ENCODE measurements at places on chromosomes 13 and 19.

DNA sequence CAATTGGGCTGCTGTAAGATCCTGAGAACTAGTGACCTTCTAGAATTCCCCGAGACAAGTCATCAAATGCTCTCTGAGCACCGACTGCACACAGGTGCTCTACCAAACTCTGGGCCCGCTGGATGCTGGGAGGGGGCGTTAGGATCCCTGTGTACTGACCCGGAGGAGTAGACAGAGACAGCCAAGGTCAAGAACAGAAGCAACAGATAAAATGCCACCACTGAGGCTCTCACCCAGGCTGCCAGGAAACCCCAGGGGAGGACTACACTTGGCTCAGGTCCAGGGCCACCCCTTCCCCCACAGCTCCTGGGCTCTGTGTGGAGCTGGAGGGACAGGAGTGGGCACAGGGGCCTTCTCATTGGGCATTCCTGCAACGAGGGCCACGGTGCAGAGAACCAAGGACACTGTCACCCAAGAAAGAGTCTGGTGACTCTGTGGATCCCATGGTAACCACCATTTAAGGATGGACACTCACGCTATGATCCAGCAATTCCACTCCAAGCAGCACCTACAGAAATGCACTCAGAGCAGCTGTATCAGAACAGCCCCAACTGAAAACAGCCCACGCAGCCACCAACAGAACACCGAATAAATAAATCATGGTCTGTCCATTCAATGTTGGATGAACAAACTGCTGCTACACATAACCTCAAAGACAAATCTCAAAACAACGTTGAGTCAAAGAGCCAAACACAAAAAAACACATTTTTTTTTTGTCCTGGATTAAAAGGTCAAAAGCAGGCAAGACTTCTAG, 16.8 kb upstream of the SLC35E1 start:
- DNase-seq: no peak

GRCh38 chr19:31432201-31432810, 83.1 kb upstream of the TSHZ3 start:
- DNase-seq: no peak

GRCh38 chr13:113493315-113493951, 2.9 kb upstream of the DCUN1D2 start:
- no peak for DNase-seq

GRCh38 chr13:41503356-41503755, 46.0 kb downstream of the RGCC start:
- no peak for DNase-seq

GRCh38 chr19:10681658-10682057, 19.6 kb upstream of the QTRT1 start:
- no peak for DNase-seq

GRCh38 chr13:21683034-21683733, 12.3 kb downstream of the FGF9 start:
- DNase-seq: no peak

- no peak for DNase-seq
Measured at GRCh38 chr13:64551755-64552154, 2678.4 kb downstream of the PCDH9 start.

DNA sequence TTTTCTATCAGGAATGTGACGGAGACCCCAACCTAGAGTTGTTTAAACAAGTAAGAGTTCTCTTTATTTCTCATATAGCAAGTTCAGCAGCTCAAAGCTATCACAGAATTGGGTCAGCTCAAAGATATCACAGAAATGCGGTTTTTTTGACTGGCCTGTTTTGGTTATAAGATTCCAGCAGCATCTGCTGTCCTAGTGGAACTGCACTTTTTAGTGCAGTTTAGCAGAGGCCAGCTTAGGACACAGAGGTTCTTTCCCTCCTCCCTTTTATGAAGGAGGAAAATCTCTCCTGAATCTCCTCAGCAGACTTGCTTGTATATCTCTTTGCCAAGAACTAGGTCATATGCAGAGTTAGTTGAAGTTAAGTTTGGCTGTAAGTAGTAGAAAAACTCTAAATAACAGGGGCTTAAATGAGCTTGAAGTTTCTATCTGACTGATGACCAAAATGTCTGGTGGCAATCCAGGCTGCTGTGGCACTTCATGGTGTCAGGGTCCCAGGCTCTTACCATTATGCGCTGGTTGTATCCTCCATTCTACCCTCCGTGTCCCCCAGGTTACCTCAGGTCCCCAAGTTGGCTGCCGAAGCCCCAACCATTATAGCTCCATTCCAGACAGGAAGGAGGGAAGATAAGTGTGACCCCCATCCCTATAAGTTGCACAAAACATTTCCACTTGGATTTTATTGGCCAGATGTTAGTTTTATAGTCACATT, 6.6 kb downstream of the PPP2R1A start:
- DNase-seq: no peak

GRCh38 chr13:77207943-77208342, 119.0 kb downstream of the MYCBP2 start:
- DNase-seq: no peak

GRCh38 chr19:55503157-55503501, 14.9 kb downstream of the SSC5D start:
- DNase-seq: no peak

- peak; percentile 39 for DNase-seq
Measured at GRCh38 chr19:45001087-45001739, at the start of gene RELB. TSS of gene RELB (plus strand) at chr19:45001464. CDS start at chr19:45001580, 116 bp downstream.

DNA sequence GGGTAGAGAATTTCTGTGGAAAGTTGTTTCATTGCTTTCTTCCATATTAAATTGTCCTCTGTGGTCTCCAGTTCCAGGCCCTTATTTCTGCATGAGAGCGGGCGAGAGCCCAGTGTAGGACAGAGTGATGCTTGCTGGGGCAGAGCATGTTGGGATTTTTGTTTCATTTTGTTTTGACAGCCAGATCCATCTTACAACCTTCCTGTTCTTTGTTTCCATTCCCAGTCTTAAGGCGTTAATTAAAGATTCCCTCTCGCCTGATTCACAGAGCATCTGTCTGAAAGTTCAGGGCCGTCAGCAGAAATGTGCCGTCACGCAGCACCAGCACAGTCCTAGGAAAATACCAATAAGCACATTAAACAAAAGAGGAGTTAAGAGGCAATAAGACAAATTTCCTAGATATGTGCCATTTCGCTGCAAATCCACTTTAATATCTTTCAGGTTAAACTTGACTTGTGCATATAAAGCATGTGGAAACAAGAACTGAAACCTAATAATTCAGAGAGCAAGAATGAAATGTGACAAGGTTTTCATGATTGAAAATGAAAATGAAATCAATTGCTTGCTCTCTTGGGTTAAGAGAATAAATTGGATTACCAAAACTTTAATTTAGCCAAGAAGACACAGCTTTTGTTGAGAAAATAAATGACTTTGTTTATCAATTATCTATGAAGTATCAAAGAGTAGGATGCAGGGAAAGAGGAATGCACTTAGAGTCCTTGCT, 210.7 kb upstream of the SLC10A2 start:
- DNase-seq: no peak

- no peak for DNase-seq
Measured at GRCh38 chr19:821825-822503, at the start of gene PLPPR3. TSS of gene PLPPR3 (minus strand) at chr19:821955. CDS start at chr19:821559, 396 bp downstream.

DNA sequence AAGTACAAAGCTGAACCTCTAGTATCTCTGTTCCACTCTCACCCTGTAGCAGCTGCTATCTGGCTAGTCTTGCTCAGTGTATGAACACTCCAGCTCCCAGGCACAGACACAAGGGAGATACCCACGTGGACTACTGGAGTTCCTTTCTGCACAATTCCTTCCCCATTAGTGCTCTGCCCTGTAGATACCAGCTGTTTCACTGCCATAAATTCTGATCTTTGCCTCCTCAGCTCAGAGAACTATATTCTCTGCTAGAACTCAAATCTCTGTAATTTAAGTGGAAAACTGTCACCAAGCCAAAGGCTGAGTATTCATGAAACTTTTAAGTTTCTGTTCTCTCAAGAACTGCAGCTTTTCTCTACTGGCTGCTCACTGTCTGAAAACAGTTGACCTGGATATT, 273.7 kb downstream of the DIAPH3 start:
- DNase-seq: no peak

DNA sequence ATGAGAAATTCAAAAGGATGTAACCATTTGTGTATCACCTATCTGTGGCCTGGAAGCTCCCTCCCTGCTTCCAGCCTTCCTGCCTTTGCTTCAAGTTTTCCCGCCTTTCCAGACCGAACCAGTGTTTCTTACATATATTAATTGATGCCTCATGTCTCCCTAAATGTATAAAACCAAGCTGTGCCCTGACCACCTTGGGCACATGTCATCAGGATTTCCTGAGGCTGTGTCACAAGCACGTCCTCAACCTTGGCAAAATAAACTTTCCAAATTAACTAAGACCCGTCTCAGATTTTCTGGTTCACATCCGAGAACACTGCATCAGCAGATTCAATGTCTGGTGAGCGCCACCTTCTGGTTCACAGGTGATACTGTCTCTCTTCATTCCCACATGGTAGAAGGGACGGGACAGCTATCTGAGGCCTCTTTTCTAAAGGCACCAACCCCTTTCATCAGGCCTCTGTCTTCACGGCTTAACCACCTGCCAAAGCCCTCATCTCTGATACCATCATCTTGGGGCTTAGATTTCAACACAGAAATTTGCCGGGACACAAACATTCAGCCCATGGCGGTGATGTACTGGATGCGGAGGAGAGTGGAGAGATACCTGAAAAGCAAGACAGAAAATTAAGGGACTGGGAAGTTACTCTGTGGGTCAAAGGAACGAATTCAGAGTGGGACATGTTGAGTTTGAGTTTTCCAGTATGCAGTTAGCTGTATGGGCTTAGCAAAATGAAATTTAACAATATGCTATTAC, 58.7 kb upstream of the PABPC3 start:
- DNase-seq: peak; percentile 19

- DNase-seq: no peak
Measured at GRCh38 chr19:12364391-12365235, 870 bp downstream of the ZNF442 start.

DNA sequence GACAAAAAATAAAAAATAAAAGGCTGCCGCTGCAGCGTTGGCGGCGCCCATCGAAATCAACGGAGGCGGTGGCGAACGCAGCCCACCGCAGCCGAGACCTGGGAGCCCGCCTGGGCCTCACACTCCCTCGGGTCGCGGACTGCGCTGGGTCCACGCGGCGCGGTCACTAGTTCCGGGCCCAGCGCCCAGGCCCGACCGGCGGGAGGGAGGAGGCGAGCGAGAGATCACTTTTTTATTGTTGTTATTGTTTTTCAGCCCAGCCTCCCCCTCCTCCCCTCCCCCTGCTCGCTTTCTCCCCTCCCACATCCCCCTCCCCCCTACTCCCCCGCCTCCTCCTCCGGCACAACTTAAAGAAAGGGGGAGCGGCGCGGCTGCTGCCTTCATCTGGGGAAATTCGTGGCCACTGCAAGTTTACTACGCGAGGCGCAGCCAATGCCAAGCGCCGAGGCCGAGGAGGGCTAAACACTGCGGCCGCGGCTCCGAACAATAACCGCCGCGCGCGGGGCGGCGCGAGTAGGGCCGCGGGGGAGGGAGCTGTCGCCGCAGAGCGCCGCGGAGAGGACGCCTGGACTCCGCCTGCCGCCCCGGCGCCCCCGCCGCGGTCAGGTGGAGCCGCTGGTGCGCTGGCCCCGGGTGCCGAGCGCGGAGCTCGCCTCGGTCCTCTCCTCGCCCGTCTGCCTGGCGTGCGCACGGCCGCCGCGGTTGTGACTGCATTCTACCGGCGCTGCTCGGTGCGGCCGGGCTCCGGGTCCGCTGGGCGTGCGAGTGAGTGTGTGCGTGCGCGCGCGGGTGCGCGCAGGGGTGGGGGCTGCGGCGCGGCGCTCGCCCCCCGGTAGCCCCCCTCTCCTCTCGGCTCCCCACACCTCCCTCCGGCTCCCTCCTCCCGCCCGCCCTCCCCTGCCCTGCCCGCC, 505 bp upstream of the ZIC2 start:
- peak; percentile 56 for DNase-seq
